Bronchial epithelial cell (primary cell): ENCODE measurements at places on chromosomes 12 and 14.

DNA sequence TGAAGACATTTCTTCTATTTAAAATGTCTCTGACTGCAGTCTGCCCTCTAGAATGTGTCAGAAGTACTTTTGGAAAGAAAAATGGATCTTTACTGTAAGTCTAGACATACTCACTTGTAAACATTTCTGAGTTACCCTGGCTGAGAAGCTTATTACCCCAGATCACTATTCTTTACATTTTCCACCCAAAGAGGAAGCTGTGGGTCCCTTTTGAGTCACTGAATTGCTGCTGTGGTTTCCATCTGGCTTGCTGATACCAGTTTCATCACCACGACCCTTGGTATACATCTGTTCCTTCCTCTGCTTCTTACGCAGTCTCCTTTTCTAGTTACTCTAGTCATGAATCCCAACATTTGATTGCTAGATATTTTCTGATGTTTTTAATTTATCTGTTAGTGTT is 20.2 kb upstream of the CLEC4D start:
- no peak for DNase-seq

DNA sequence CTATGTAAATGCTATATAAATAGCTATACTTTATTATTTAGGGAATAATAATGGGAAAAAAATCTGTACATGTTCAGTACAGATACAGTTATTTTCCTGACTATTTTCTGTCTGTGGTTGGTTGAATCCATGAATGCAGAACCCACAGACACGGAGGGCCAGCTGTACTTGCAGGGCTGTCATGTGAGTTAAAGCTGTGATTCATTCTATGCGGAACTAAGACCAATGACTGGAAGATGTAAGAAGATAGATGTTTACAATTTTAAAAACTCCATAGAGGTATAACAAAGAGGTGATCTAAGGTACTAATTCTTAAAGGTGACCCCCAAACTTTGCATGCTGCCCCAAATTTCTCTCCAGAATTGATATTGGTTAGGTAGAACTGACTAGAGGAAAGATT is 14.6 kb downstream of the PCNX4 start:
- peak; percentile 13 for DNase-seq

- DNase-seq = peak; percentile 22
These were observed 26.6 kb upstream of the ETV6 start for GRCh38 chr12:11622876-11623281.

DNA sequence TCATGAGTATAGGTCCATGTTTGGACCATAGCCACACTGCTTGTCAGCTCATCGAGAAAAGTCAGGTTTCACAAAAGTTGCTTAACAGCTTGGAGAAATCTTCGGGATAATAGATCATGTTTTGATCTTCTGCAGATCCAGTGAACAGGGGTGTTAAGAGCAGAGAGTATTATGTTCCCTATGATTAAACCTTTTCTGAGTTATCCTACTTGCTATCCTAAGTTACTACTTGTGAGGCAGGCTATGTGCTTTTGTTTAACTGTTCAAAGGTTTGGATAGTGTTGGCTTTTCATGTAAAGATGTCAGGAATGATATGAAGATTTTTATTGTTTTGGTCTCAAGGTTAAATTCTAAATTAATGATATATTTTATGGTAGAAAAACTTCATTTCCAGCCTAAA is 11.1 kb downstream of the NAA30 start:
- no peak for DNase-seq

- DNase-seq = no peak
These were observed 26.3 kb downstream of the ANAPC5 start for GRCh38 chr12:121325922-121326396.

GRCh38 chr14:95206534-95206933 is 49.2 kb upstream of the DICER1 start:
- no peak for DNase-seq

- DNase-seq = no peak
These were observed 1.1 kb downstream of the EML1 start for GRCh38 chr14:99794151-99794780.

DNA sequence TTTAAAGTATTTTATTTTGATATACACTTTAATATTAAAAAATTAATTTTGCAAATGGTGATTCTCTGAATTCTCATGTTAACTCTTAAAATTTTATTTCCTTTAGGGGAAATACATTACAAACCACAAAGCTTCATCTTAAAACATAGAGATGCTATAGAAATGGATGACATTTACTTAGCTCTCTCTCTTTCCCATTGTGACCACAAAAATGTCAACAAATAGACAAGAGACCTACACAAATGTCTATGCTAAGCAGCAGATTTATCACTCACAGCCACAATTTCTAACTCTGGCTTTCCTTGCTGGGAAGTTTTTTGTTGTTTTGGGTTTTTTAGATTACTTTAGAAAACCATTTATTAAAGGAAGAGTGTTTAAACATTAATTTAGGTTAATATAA is 19.9 kb upstream of the PHC1 start:
- no peak for DNase-seq

GRCh38 chr14:59363531-59364226 is 101.5 kb downstream of the GPR135 start:
- DNase-seq = peak; percentile 86

GRCh38 chr12:59486827-59487226 is 109.0 kb upstream of the SLC16A7 start:
- DNase-seq = peak; percentile 25

- DNase-seq = no peak
These were observed 34.1 kb upstream of the C12orf75 start for GRCh38 chr12:105296116-105297089.

DNA sequence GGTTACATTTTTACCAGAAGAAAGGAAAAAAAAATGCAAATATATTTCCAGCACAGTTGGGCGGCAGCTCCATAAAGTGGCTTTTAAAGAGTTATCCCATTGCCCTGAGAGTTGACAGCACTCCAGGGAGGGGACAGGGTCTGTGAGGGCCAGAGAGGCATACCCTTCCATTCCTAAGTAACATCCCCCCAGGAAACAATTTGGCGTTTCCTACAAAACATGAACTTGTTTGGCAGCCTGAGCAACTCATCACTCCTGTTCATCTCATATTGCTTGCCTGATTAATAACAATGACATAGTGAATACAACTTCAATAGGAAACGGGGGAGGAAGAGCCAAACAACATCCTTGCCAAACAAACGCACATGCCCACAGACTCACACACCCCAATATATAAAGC is 23.3 kb downstream of the TC2N start:
- DNase-seq = no peak

DNA sequence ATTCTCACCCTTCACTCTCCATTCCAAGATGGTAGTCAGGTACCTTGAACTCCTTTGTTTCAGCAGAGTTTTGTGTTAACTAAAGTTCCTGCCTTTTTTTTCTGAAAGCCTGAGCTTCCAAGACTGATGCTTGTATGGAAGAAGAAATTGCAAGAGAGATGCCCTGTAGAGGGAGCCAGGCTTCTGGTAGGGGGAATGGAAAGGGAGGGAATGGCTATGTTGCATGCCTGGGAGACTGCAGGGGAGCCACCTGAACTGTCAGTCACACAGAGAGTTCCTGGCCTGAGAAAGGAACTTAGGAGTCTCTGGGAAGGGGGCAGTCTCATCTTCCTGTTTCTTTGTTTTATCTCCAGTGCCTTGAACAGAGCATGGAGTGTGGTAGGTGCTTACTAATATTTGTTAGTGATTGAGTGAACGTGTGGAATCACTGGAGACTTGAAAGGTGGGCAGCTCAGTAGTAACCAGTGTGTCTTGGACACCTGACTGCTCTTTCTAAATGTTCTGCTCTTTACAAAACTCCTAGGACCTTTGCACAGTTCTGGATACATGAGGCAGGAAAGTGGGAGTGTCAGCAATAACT is 132.2 kb downstream of the ANO4 start:
- DNase-seq = peak; percentile 47

GRCh38 chr14:29216268-29217232 is 450.0 kb downstream of the FOXG1 start:
- peak; percentile 89 for DNase-seq

GRCh38 chr12:4346931-4347330 is 25.9 kb downstream of the TIGAR start:
- no peak for DNase-seq

- DNase-seq = no peak
These were observed 10.6 kb upstream of the ART4 start for GRCh38 chr12:14853961-14854360.

DNA sequence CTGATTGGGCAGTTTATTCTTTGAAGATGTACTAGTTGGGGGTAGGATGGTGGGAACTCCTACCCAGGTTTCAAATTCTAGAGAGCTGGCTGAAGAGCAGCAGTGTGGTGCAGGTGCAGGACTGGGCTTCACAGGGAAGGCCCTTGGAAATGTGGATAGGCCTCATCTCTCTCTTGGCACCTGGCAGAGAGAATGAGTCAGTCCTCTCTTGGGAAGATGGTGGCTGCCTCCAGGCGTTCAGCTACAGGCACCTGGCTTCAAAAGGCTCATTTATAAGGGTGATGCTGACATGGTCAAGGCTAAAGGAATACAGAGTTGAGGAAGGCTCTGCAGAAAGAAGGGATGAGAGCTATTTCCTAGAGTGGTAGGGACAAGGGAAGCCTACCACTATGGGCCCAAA is 179.7 kb upstream of the VASH1 start:
- no peak for DNase-seq

DNA sequence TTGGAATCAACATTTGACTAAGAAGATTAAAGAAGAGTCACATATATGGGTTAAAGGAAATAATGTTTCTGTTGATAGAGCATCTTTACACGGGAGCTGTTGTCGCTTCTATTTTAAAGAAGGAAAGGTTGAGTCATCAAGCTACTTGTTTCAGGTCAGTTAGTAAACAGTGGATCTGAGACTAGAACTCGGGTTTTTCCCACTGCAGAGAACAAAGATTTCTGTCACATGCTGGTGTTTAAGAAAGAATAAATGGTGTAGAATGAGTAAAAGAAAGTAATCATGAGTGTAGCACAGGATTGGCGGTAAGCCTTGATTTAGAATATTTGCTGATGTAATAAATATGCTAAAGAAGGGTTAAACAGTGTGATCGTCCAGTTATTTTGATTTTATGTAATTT is 455.5 kb downstream of the AEBP2 start:
- peak; percentile 5 for DNase-seq

DNA sequence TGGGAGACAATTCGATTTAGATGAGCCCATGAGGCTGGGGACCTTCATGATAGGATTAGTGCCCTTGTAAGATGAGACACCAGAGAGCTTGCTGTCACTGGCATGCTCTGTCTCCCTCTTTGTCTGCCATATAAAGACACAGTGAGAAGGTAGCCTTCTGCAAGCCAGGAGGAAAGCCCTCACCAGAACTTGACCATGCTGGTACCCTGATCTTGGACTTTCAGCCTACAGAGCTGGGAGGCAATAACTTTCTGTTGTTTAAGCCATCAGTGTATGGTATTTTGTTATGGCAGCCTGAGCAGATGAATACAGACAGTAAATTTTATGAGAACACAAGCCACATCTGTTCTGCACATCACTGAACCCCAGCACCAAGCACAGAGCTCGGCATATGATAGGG is 38.1 kb upstream of the RASSF3 start:
- no peak for DNase-seq

DNA sequence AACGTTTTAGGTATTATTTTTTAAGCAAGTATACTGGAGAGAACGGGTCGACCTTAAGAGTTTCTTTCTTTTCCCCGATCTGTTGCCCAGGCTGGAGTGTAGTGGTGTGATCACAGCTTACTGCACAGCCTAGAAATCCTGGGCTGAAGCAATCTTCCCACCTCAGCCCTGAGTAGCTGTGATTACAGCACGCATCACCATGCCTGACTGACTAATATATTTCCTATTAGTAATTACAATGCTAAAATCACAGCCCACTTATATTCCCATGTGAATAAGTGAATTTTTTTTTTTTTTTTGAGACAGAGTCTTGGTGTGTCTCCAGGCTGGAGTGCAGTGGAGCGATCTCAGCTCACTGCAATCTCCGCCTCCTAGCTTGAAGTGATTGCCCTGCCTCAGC is 50.4 kb downstream of the DICER1 start:
- peak; percentile 69 for DNase-seq

GRCh38 chr14:101069228-101069549 is 165.7 kb upstream of the RTL1 start:
- DNase-seq = no peak
